ENCODE measurements at places on chromosomes 5 and 9.

GRCh38 chr9:20728493-20729220 is 44.6 kb downstream of the FOCAD start:
- DNase-seq = no peak

- DNase-seq = no peak
These were observed 72.7 kb downstream of the NTRK2 start for GRCh38 chr9:84742261-84742660.

DNA sequence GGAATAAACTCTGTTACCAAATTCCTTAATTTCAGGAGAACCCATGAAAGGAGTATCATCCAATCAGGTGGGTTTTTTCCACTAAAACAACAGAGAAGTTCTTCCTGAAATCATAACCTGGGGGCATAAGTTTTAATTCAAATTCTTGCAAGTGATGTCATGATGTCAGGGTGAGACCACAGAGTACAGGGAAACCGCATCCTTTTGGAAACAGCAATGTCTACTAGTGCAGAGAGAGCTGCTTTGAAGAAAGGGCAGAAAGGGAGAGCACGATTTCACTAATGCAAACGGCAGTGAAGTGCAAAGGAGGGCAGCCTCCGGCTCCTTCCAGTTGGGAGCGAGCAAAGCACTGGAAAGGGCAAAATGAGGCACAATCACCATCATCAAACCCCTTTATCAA is 20.6 kb upstream of the CMBL start:
- no peak for DNase-seq

DNA sequence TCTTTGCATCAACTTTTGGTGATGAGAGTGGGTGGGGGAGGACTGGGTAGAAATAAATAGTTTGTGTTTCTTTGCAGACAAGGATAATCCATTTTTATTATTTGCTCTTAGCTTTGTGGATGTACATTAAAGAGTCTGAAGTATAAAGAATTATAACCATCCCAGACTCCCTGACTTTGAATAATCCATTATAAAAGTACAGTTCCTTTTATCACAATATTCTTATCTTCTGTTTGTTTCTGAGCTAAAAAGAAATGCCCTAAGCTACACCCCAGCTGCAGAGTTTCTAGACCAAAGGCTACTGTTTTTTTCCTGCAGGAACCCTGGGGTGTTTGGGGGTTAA is 77.9 kb downstream of the NDFIP1 start:
- DNase-seq = no peak

DNA sequence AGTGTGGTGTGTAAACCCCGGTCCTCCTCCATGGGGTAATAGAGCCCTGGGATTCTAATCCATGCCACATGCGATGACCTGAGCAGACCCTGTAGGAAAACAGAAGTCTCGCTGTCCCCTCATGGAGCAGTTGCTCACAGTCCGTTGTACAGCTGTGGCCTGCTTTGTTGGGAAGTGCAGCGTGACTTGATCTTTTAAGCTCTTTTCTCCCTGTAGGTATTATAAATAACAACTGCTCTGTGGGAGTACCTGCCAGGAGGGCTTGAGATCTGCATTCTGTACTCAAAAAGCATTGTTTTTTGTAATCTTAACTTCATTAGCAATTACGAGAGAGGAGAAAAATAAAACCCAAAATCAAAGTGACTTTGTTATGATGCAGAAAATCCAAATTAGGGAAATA is 17.3 kb downstream of the MEGF10 start:
- no peak for DNase-seq

- no peak for DNase-seq
These were observed 162.0 kb downstream of the RGS3 start for GRCh38 chr9:113625486-113625885.

GRCh38 chr9:124183772-124184171 is 74.0 kb upstream of the NEK6 start:
- DNase-seq = no peak

GRCh38 chr5:58015175-58015574 is 444.7 kb downstream of the PLK2 start:
- no peak for DNase-seq

DNA sequence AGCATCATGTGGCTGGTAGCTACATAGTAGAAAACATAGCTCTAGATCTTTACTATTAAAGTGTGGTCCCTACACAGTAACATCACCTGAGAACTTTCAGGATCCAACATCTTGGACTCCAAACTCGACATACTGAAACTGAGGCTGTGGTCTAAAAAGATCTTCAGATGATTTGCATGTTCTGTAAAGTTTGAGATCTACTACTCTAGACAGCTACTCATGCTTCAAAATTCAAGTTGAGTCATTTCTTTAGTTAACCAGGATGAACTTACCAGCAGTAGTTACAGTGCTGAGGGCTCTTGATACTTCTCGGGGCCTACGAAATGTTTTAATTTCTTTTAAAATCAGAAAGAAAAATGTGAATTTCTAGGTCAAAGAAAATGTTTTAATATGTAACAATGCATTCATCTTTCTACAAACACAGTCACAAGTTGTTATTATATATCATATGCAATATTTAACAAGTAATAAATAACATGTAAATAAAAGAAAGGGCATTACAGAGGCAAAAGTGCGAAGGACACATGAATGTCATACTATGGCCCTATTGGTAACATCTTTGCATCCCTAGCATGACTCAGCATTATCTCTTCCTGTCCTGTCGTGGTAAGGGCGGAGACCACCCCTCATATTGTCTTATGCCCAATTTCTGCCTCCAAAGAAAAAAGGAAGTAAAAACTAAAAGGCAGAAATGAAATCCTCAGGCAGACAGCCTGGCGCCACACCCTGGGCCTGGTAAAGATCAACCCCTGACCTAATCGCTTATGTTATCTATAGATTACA is 563.9 kb upstream of the TLE4 start:
- DNase-seq = no peak

GRCh38 chr5:57684299-57684702 is 201.7 kb upstream of the ACTBL2 start:
- no peak for DNase-seq

DNA sequence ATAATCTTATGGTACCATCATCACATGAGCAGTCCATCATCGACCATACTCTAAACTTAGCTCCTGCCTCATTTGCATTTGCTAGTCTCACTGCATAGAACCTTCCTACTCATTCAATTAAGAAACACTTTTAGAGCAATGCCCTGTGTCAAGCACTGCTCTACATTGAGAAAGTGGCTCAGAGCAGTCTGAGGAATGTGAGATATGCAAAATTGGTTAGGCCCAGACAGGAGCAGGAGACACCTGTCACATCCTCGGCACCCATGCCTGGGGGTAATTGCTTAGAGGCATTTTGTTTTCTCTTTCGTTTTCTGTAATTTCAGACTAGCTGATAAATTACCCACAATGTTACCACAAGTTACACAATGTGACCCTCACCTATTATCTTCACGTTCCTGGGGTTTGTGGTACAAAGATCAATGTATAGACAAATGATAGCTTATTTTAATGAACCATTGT is 4.9 kb upstream of the RARS1 start:
- no peak for DNase-seq

DNA sequence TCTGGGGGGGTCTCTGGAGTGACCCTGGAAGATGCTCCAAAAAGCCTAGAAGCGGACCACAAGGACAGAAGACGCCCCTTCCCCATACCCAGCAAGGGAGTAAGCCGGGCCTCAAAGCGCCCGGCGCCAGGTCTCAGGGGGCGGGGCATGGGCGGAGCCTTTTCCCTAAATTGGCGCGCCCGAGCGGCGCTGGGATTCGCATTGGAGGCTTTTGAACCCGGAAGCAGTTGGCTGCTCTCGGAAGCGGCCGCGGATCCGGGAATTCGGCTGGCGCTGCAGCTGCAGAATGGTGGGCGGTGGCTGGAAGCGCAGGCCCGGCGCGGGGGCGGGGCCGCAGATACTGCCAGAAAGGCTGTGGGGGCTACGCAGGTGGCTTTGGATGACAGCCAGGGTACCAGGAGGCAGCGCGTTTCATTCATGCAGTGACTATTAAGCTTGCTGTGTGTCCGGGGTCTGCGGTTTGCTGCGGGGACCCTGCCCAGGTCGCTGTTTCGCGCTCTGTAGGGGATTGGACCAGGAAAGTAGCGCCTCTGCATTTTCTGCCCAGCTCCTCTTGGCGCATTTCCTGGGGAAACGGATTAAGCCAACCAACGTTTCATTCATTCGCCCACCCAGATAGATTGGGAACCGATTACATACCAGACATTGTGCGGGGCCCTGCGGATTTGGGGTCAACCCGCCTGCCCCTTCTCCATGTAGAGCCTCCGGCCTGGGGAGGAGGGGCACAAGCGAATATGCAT is 83.0 kb upstream of the FREM1 start:
- no peak for DNase-seq

DNA sequence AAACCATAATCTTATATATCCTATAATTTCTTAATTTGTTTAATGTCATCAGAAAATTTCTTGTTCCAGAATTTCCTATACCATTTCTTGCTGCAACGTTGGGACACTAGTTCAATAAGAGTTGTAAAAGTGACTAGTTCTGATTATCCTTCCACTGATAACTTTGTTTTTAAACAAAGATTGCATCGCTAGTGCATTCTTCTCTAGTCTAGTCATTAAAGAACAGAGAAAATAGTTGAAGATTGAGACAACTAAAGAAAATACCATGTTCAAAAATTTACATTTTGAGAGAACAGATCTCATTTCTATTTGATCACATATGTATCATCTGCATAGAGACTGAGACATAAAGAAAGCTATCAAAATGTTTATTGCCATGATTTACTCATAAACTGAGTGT is 1888.2 kb downstream of the EFNA5 start:
- DNase-seq = no peak

DNA sequence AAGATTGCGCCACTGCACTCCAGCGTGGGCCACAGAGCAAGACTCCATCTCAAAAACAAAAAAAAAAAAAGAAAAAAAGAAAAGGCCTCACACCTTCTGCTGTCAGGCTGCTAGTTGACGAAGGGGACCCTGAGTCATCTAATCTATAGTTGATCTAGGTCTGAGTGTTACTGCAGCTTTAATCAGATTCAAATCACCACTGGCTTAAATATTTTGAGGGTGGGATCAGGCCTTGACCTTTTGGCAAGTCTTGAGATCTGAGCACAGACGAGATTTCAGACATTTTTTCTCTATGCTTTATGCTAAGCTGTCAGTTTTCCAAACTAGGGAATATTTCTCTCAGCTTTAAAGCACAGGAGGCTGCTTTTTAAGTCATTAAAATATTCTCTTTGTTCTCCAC is 240.9 kb downstream of the GLIS3 start:
- DNase-seq = no peak

- no peak for DNase-seq
These were observed 184.4 kb downstream of the PLK2 start for GRCh38 chr5:58275516-58275915.

DNA sequence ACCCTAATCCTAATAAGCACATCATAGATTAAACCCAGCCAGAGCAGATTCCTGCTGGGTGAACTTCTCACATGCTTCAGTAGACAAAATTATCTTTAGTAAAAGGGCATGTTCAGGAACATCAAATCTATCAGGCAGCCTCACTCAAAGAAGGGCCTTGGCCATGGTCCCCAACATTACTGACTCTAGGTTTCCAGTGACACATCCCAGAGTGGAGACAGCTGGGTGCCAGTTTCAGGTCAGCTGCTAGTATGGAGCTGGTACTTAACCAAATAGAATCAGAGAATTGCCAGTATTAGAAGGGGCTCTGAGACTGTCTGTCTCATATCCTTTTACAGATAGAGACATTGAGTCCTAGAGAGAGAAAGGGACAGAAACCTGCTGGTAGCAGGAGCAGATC is 44.1 kb upstream of the GALNT10 start:
- no peak for DNase-seq

DNA sequence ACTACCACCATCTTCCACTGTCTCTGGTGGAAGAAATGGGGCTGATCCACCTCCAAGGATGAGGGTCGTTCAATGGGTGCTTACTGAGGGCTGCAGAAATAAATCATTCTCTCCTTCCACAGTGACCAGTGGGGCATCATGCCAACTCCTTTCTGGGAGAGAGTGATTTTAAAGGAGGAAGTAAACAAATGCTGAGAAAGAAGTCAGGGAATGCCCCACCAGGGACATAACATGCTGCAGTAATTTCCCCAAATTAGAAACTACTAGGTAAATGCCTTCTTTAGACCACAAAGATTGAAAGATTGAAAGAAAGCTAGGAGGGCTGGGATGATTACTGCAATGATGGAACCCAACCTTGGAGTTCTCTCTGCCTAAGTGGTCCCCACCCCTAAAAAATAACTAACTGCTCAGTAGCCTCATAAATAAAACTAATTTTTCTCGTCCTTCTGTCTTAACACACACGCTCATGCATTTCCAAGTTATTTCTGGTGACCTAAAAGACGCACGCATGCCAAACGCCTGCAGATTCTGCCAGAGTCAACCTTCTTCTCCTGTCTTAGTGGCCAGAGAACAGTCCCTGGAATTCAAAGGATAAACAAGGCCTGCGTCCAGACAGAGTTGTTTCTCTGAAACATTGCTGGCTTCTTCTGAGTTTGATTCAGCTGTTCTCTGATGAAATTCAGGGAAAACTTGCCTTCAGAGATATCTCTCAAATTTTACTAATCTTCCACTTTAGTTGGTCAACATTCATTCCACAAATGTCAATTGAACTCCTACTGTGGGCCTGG is 250.0 kb downstream of the NR3C1 start:
- no peak for DNase-seq

GRCh38 chr5:56852228-56853000 is 37.1 kb downstream of the MAP3K1 start:
- no peak for DNase-seq

DNA sequence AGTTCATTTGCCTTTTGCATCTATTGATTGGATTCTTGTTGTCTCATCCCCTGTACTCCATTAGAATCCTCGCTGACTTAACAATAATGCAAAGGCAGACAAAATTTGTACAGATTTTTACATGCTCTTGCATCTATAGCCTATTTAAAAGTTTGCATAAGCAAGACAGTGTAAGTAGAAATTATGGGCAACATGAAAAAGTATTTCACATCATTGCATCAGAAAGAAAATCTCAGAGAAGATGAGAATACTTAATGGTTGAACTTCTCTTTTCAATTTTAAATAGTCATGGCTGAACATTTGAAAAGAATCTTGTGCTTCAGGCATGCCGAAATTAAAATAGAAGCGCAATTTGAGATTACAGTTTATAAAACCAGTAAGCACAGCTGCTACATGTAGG is 226.4 kb downstream of the EFNA5 start:
- no peak for DNase-seq

GRCh38 chr5:142758062-142758795 is 11.9 kb upstream of the ARHGAP26 start:
- DNase-seq = no peak

GRCh38 chr5:66840511-66841013 is 244.4 kb downstream of the MAST4 start:
- no peak for DNase-seq

DNA sequence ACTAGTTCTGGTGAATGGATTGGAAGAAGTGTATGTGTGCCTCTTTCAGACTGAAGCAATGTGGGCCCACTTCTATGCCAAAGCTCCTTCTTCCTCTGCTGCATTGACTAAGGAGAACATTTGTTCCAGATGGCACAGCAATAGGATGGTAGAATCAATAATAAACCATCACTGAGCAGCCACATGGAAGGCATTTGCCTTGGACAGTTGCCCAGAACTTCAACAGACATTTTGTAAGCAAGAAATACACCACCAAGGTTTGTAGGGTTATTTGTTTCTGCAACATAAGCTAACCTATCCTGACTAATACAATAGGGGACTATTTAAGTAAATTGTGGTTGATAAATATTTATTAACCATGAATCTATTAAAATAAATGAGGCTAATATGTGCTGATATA is 37.7 kb upstream of the CSNK1G3 start:
- DNase-seq = no peak
